ENCODE measurements at places on chromosomes 5 and 9.

DNA sequence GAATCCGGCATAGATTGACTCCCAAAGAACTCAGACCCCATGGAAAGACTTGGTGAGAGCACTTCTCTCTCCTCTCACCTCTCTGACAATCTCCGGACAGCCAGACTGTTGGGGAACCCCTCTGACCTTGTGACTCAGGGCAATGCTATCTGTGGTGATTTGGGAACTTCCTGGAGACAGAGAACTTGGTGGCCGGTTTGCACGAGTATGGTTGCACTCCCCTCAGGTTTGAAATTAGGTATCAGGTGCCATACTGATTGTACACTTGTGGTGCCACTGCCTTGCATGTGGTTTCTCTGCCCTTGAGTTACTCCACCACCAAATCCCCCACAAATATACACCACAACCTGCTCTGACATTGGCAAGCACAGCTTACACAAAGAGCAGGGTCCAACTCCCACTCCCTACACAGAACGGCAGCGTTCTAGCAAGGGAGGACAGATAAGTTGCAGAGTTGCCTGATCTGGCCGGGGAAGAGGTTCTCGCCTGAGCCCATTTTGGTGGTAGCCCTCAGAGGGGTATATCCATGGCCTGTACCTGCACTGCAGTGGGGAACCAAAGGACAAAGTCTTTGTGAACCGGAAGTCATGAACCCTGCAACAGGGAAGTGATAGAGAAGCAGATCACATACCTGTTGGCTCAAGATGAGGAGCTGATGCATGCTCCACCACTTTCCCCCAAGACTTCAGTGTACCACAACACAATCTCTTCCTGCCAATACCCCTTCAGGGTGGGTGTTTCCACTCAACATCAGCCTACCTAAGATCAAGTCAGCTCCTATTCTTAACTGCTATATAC is 255.1 kb downstream of the MCTP1 start:
- no peak for DNase-seq

DNA sequence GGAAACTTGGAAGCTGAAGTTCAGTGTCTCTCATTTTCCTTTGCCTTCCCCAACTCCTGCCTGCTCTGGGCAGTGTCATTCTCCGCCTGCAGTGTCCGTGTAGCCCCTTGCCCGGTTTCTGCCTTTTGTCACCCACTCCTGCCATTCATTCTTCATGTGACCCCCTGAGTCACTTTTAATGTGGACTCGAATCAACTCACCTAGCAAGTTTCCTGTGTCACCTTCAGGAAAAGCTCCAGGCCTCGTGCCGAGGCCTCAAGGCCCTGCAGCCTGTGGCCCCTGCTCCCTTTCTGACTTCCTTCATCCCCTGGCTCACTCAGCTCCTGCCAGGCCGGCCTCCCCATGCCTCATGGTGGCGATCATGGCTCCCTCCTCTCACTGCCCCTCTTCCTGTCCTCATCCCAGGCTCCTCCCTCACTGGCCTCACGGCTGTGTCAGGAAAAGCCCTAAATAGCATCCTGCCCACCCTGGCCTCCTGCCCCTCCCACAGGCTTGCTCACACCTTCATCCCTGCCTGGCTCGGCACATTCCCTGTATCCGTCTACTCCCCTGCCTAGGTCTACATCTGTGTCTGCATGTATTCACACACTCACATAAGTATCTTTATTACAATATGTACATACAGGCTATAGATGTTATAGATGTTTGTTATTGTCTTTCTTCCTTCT is 294.9 kb downstream of the MED10 start:
- DNase-seq, result no peak

DNA sequence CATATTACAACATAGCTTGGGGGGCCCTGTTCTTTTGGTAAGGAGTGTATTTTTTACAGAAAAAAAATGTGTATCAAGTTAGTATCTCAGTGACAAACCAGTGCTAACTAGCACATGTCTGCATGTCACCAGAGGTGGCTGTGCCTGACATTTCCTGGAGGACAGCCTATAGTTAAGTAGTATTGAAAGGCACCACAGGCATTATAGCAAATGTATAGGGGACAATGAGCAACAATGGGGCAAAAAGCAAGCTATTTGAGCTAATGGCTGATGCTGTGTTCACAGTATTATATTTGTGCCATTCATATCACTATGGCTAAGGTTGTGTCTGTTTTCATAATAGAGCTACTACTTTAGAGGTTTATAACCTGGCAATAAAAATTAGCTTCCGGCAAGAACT is 1644.0 kb downstream of the MAT2B start:
- no peak for DNase-seq

DNA sequence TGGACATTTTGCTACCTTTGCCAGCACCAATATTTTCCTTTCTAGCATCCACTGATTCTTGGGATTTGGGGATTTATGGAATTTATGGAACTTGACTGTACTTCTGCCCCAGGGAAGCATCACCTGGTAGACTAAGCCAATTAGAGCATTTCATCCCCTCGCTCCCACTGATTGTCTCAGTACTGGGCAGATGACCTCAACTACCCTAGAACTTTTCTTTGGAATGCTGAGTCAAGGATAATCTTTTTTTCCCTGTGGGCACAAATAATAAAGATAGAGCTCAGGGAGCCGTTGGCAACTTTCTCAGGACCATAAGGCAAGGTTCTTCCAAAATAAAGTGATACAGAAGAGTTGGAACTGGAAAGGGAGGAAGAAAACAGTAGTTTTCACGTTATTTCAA is 438.4 kb downstream of the PLK2 start:
- DNase-seq, result no peak

GRCh38 chr9:80500300-80500699 is 928.5 kb downstream of the TLE4 start:
- no peak for DNase-seq

DNA sequence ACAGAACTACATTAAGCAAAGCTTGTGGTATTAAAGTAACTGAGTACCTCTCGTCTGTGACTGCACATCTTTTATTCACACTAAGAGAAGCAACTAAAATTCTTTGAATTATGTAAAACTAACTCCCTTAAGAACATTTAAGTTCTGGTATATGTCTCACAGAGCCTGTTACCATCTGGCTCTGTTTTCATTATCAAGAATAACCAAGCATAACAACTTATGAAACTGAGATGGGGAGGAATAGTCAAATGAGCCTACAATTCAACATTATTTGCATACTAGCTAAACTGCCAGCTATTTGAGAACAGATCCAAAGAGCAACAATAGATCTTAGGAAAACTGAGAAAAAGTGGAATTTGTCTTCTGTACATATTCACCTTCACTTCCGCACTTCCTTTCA is 25.3 kb upstream of the ISOC1 start:
- DNase-seq, result no peak

GRCh38 chr5:161311146-161311708 is 235.3 kb downstream of the GABRB2 start:
- no peak for DNase-seq

DNA sequence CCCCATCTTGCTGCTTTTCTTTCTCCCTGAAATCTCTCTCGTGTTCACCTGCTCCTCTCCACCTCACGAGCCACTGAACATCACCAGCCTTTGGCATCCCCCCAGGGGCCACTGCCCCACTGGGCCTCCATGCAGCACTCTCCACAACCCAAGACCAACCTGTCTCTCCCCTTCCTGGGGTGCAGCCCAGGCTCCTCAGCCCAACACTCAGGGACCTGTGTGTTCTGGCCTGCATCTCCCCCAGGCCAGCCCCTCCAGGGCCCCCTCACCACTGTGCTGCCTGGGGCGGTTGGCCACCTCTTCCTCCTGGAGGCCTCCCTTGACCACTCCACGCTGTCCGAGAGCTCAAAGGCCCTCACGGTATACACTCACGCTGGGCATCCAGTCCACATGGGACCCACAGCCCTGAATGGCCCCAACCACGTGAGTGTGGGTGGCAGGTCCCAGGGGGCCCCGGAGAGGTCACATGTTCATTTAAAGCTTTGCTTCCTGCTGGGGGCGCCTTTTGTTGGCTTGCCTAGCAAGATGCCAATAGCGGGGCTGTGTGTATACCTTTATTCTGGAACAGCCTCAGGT is 453 bp upstream of the DOK3 start:
- DNase-seq, result no peak

- DNase-seq, result no peak
Measured at GRCh38 chr9:109171926-109172325, 4.9 kb upstream of the FRRS1L start.

- no peak for DNase-seq
Measured at GRCh38 chr5:157278319-157279037, 12.6 kb downstream of the CYFIP2 start.

DNA sequence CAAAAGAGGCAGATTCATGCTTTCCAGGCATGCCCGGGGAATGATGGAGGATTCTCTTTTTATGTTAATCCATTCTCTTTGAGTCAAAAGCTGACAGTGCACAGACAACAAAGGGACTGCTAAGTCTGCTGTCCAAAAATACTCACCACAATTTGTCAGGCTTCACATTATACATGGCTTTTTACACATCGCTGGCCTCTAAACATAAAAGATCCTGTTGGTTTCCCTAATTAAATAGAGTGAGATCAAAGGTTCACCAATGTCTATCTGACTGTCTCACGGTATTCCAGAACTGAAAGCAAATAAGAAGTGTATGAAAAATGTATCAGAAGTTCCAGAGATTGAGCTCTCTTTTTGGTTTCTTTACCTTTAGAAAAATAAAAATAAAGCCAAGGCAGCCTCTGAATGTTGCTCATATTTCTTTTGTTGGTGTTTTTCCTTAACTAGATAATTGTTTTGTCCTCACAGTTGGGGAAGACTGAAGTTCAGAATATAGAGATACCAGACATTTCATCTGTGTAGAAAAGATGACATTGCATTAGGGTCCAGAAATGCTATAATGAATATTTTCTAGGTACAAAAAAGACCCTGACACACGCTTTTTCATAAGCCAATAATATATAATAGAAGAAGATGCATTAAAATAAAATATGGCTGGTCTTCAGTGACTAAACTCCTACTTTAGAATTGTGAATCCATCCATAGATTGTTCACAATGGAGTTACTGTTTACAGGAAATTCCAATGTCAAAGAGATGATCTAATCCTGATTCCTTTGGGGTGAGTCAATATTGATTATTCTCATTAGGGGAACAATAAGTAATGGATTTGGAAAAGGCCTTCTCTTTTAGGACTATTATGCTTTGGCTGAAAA is 688.2 kb upstream of the CDH6 start:
- no peak for DNase-seq

- peak; percentile 57 for DNase-seq
Measured at GRCh38 chr5:98428806-98429205, 344.7 kb upstream of the RGMB start.

GRCh38 chr5:141328231-141328630 is 2.1 kb upstream of the PCDHGA1 start:
- DNase-seq, result no peak

DNA sequence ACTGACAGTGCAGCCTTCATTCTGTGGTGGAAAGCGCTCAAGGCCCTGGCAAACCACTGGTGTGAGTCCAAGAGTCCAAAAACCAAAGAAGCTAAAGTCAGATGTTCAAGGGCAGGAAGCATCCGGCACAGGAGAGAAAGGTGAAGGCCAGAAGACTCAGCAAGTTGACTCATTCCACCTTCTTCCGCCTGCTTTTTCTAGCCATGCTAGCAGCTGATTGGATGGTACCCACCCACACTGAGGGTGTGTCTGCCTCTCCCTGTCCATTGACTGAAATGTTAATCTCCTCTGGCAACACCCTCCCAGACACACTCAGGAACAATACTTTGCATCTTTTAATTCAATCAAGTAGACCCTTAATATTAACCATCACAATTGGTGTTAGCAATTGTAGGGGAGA is 296.1 kb downstream of the NDUFS4 start:
- DNase-seq, result no peak

DNA sequence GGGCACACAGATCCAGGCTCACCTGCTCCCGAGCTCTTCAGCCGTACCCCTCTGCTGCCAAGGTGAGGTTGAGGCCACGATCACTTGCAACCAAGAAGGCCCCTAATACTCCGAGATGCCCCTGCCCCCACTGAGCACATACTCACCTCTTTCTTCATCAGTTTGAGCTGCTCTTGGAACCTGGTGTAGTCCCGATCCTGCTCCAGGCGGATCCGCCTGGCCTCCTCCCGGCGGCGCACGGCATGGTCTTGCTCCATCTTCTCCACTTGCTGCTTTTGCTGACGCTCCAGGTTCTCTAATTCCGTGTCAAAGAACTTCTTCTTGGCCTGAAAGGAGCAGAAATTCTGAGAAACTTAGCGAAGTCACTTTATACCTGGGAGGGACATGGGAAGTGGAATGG is 75.7 kb upstream of the FBXW11 start:
- no peak for DNase-seq

GRCh38 chr9:71025201-71025600 is 96.2 kb downstream of the TRPM3 start:
- no peak for DNase-seq

DNA sequence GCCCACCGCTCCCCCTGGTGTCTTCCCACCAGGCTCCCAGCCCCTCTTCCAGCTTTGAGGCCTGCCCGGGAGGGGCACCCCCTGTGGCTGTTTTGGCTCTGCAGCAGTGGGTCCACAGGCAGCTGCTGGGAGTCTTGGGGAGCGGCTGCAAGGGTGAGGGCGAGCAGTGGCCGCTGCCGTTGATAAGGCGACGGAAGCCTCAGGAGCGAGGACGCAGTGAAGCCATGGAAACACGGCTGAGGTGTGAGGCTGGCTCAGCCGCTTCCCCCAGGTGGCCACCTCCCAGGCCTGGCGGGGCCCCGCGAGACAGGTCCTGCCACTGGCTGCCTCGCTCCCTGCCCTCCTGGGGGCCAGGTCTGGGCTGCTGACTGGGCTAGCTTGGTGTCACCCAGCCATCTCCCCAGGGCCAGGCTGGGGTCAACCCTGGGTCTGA is 41.5 kb downstream of the CXXC5 start:
- DNase-seq, result peak; percentile 69

DNA sequence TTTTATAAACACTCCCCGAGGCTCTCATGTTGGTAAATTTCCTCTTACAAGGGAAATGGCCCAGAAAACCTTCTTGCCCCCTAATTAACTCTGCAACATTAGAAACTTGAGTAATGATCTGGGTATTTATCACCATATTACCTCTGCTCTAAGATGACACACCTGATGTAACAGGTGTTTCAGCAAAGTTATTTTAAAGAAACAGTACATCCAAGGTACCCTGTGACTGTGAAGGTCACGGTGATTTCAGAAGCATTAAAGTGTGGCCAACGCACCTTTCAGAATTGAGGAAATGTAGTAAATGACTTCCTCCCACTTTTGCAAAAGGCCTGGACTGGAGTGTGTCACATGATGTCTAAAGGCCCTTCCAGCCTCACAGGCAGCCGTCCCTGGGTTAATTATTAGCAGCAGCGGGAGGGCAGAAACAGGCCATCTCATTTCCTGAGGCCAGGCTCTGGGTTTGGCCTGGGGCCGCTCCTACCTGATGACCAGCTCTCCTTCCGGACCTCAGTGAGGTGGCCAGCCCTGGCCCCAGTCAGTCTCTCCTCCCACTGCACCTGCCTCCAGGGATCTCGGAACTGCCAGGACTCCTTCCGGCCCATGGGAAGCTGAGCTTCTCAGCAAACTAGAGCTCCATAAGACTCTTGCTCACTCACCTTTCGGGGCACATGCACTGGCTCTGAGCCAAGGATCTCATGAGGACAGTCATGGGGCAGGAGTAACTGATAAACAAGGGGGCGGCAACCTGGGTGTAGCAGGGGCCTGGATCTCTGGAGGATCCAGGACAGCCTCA is 20.7 kb downstream of the PTPN3 start:
- peak; percentile 99 for DNase-seq

GRCh38 chr9:89465001-89465451 is 32.9 kb downstream of the SEMA4D start:
- DNase-seq, result no peak

GRCh38 chr5:75707911-75708509 is 9.2 kb downstream of the POC5 start:
- DNase-seq, result no peak

- DNase-seq, result no peak
Measured at GRCh38 chr5:93677359-93677891, 64.0 kb downstream of the POU5F2 start.

- no peak for DNase-seq
Measured at GRCh38 chr5:176818391-176819098, 8.2 kb downstream of the UNC5A start.
